Caco-2 (cell line): ENCODE measurements at places on chromosomes 7 and 10.

- H3K4me1 ChIP-seq, result no peaks in the 10 kb centered on the region
- no peaks in the 10 kb centered on the region for H3K27me3 ChIP-seq
- no peak overlapping the region for H3K4me3 ChIP-seq
- no peaks in the 10 kb centered on the region for H3K36me3 ChIP-seq
- no peak overlapping the region for H3K27ac ChIP-seq
Observed at GRCh38 chr10:43596546-43596945, 9.7 kb upstream of the ZNF485 start.

- H3K4me1 ChIP-seq, result no peaks in the 10 kb centered on the region
- no peak overlapping the region for H3K27ac ChIP-seq
- H3K36me3 ChIP-seq, result no peaks in the 10 kb centered on the region
- H3K4me3 ChIP-seq, result no peak overlapping the region
- no peak for DNase-seq
Observed at GRCh38 chr7:17854261-17855047, 85.8 kb downstream of the SNX13 start.

GRCh38 chr10:70096016-70096704 is 36.5 kb downstream of the AIFM2 start:
- H3K4me1 ChIP-seq, result peaks cover 33% of the 10 kb centered on the region
- H3K4me3 ChIP-seq, result no peak overlapping the region
- H3K36me3 ChIP-seq, result no peaks in the 10 kb centered on the region
- no peak overlapping the region for H3K27ac ChIP-seq
- no peak for DNase-seq

- no peak overlapping the region for H3K27ac ChIP-seq
- H3K4me1 ChIP-seq, result peaks cover 60% of the 10 kb centered on the region
- peaks cover 10% of the 10 kb centered on the region for H3K36me3 ChIP-seq
- H3K4me3 ChIP-seq, result no peak overlapping the region
- DNase-seq, result no peak
- no peaks in the 10 kb centered on the region for H3K27me3 ChIP-seq
Observed at GRCh38 chr7:116782177-116782711, 80.1 kb upstream of the CAPZA2 start.

DNA sequence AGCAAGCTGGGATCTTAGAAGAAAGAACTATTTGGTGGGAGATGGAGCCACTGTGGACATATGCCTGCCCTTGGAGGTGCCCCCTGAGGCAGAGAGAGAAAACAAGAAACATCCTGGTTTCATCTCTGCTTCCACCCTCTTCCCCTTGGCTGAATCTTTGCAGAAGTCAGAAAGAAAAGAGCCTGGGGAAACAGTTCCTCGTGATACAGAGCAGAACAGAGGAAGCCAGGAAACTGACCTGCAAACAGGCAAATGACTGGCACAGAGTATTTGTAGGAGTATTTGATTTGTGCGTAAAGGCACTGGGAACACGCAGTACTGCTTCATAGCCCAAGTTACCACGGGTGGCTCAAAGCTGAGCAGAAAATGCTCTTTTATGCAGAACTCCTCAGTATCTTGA is 7.0 kb upstream of the KEL start:
- H3K4me3 ChIP-seq, result no peak overlapping the region
- no peak for DNase-seq
- H3K27me3 ChIP-seq, result no peaks in the 10 kb centered on the region
- no peak overlapping the region for H3K27ac ChIP-seq
- H3K36me3 ChIP-seq, result no peaks in the 10 kb centered on the region
- no peaks in the 10 kb centered on the region for H3K4me1 ChIP-seq

DNA sequence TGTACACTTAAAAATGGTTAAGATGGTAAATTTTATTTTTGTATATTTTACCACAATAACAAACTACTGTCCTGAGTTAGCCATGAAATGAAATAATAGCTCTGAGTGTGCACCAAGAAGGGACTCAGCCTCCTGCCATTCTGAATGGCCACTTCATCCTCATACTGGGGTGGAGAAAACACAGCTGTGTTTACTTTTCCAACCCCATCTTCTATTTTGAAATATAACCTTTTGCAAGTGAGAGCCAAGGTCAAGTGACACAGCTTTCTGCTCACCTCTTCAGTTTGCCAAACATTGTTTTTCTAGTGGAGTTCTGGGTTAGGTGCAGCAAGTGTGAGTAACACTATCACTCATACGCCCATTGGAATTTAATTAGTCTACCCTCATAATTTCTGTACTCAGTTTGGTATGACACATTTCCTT is 107.4 kb upstream of the GLCCI1 start:
- H3K27me3 ChIP-seq, result no peaks in the 10 kb centered on the region
- no peak overlapping the region for H3K4me3 ChIP-seq
- no peak overlapping the region for H3K27ac ChIP-seq

DNA sequence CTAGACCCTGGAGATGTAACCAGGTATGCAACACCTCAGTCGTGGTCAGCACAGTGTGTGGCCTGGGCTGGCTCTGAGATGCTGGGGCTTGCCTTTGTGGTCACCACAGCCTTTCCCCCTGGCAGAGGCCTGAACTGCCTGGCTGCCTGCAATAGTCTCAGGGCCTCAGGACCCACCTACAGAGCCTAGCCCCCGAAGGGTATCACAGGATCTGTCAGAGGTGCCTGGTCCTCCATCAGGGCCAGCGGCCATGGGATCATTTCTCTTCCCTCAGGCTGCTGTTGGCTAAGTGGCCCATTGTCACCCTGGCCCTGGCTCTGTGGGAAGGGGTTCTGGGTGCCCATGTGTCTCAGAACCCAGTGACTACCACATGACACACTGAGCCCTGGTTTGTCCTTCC is 141.6 kb downstream of the CYP26A1 start:
- DNase-seq, result no peak
- no peak overlapping the region for H3K27ac ChIP-seq
- no peaks in the 10 kb centered on the region for H3K36me3 ChIP-seq
- no peak overlapping the region for H3K4me3 ChIP-seq
- H3K4me1 ChIP-seq, result no peaks in the 10 kb centered on the region

DNA sequence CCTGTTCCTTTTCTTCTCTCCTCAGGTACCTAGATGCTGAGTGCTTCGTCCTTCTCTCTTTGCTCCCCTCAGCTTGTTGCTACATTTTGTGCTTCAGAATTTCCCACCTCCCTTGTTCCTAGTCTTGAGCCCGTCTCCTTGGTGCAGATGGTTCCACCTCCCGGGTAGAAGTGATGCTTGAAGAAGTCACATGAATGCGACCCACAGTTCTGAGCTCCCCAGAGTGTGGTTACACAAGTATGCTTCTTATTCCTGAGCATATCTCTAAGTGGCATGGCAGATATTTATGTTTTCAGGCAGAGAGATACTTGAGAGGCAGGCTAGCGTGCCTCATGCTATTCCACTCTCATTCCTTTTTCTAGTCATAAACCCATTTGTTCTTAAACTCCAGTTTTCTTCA is 34.0 kb downstream of the INPP5F start:
- no peak overlapping the region for H3K4me3 ChIP-seq
- peaks cover 19% of the 10 kb centered on the region for H3K4me1 ChIP-seq
- H3K27ac ChIP-seq, result peak overlapping the region; percentile 2
- no peaks in the 10 kb centered on the region for H3K27me3 ChIP-seq
- no peak for DNase-seq

GRCh38 chr10:103889121-103889720 is 28.8 kb downstream of the STN1 start:
- peaks cover 3% of the 10 kb centered on the region; the same call in 1 of the 2 replicates for H3K36me3 ChIP-seq
- H3K4me3 ChIP-seq, result no peak overlapping the region
- no peak for DNase-seq
- peak overlapping the region; percentile 60 for H3K27ac ChIP-seq

- H3K4me3 ChIP-seq, result no peak overlapping the region
- no peaks in the 10 kb centered on the region; the same call in 1 of the 2 replicates for H3K27me3 ChIP-seq
- H3K27ac ChIP-seq, result no peak overlapping the region
Observed at GRCh38 chr10:11176746-11177145, 159.1 kb downstream of the CELF2 start.

DNA sequence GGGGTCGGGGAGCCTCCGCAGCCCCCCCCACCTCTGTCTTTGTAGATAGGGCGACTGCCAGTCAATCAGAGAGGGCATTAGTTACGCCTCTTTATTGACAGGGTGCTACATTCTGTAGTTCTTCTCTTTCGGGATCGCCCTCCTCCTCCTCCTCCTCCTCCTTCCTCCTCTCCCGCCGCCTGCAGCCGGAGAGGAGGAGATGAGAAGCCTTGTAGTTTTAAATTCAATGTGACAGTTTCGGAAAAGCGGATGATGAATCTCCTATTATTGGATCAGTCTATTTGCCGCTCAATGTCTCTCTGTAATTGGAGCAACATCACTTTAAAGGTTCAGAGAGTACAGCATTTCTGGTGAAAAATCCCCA is 587 bp upstream of the UNCX start:
- H3K27ac ChIP-seq, result no peak overlapping the region
- peaks cover 3% of the 10 kb centered on the region; the same call in 1 of the 2 replicates for H3K27me3 ChIP-seq
- no peak for DNase-seq
- H3K4me1 ChIP-seq, result 0 out of 2 replicates have a peak, but pooled peaks cover 4% of the 10 kb centered on the region

- no peak overlapping the region for H3K27ac ChIP-seq
- H3K36me3 ChIP-seq, result no peaks in the 10 kb centered on the region
Observed at GRCh38 chr10:130498042-130498441, 361.9 kb downstream of the GLRX3 start.

DNA sequence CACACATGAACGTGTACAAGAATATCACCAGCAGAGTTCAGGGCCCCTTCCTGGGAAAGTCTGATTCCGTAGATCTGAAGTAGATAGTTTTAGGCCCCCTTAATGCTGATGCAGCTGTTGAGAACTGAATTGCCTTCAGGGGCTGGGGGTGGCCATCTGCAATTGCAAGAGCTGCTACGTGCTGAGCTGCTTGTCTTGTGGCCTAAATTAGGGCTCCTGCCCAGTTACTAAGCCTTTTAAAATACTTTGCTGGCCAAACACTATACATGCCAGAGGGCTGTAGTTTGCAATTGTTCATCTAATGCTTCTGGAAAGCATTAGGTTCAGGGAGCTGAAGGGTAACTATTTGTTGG is 71.7 kb downstream of the TMEM178B start:
- H3K27me3 ChIP-seq, result no peaks in the 10 kb centered on the region; the same call in 1 of the 2 replicates
- H3K27ac ChIP-seq, result no peak overlapping the region
- DNase-seq, result no peak
- no peaks in the 10 kb centered on the region for H3K4me1 ChIP-seq

GRCh38 chr7:115009139-115009538 is 87.2 kb downstream of the MDFIC start:
- no peak for DNase-seq
- H3K27ac ChIP-seq, result no peak overlapping the region
- no peak overlapping the region for H3K4me3 ChIP-seq
- H3K4me1 ChIP-seq, result 0 out of 2 replicates have a peak, but pooled peaks cover 4% of the 10 kb centered on the region
- H3K27me3 ChIP-seq, result no peaks in the 10 kb centered on the region

- no peak overlapping the region for H3K27ac ChIP-seq
- no peak overlapping the region; the same call in 1 of the 2 replicates for H3K4me3 ChIP-seq
- DNase-seq, result no peak
- H3K27me3 ChIP-seq, result no peaks in the 10 kb centered on the region
- H3K36me3 ChIP-seq, result no peaks in the 10 kb centered on the region
Observed at GRCh38 chr10:102396730-102397151, 1.2 kb downstream of the NFKB2 start.

DNA sequence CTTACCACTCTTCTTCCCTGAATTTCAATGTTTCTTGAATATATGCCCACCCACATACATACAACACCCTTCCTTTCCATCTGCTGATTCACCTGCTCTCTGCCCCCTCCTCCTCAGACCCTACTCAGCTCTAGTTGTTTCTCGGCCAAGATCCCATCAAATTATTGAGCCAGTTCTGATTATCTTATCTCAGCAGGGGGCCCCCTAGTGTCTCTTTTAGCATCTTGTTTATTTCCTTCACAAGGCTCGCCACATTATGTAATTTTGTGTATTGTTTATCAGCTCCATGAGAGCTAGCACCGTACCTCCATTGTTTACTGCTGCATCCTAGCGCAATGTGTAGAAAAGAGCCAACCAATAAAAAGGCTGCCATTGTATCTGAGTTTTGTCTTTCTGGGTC is 71.9 kb downstream of the FAM13C start:
- H3K4me3 ChIP-seq, result no peak overlapping the region
- no peak for DNase-seq
- H3K4me1 ChIP-seq, result no peaks in the 10 kb centered on the region
- no peaks in the 10 kb centered on the region for H3K36me3 ChIP-seq
- H3K27ac ChIP-seq, result no peak overlapping the region

DNA sequence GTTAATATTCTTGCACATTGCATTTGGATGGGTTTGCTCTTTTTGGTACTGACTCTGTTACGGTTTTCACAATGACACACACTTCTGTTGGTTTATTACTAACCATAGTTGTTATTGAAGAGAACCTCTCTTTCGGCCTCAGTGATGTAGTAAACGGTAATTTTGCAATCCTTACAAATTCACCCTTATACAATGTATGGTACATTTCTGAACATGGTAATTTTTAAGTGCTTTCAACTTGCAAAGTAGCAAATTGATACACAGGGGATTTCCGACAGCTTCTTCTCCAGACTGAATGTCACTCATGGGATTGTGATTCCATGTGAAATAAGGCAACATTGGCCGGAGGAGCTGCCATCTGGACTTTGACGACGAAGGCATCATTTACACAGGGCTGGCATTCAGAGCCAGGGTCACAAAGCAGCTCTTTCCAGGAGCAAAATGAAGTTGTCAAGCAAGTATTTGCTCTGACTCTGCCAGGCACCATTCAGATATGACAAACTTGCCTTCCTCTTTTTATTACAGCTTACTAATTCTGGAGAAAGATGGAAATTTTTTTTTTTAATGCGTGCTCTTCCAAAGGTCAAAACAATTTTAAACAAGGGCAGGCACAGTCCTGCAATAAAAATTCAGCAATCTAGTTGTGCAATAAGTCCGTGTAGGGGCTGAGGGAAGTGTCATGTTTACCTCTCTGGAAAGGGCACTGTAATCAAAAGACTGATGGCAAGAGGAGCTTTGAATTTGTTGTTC is 711.5 kb upstream of the C7orf33 start:
- no peak overlapping the region for H3K27ac ChIP-seq
- DNase-seq, result no peak
- H3K4me3 ChIP-seq, result no peak overlapping the region
- H3K4me1 ChIP-seq, result no peaks in the 10 kb centered on the region
- no peaks in the 10 kb centered on the region for H3K36me3 ChIP-seq

- H3K36me3 ChIP-seq, result no peaks in the 10 kb centered on the region
- no peak overlapping the region for H3K4me3 ChIP-seq
- no peaks in the 10 kb centered on the region for H3K4me1 ChIP-seq
- no peaks in the 10 kb centered on the region for H3K27me3 ChIP-seq
- DNase-seq, result no peak
Observed at GRCh38 chr7:71739520-71740173, 607.7 kb downstream of the GALNT17 start.

GRCh38 chr7:29424984-29425309 is 138.7 kb upstream of the PRR15 start:
- H3K27me3 ChIP-seq, result no peaks in the 10 kb centered on the region
- H3K4me1 ChIP-seq, result peaks cover 6% of the 10 kb centered on the region
- no peaks in the 10 kb centered on the region for H3K36me3 ChIP-seq

GRCh38 chr7:6246251-6246917 is 26.0 kb downstream of the CYTH3 start:
- no peaks in the 10 kb centered on the region for H3K4me1 ChIP-seq
- H3K27ac ChIP-seq, result no peak overlapping the region
- no peak overlapping the region for H3K4me3 ChIP-seq
- H3K36me3 ChIP-seq, result no peaks in the 10 kb centered on the region
- no peak for DNase-seq
- H3K27me3 ChIP-seq, result no peaks in the 10 kb centered on the region

- DNase-seq, result no peak
- H3K4me1 ChIP-seq, result peaks cover 6% of the 10 kb centered on the region; the same call in 1 of the 2 replicates
- H3K27me3 ChIP-seq, result no peaks in the 10 kb centered on the region
Observed at GRCh38 chr10:73857446-73857845, 16.9 kb downstream of the CAMK2G start.
